Stimulated activated CD4-positive, alpha-beta T cell treated with anti-CD3 and anti-CD28 coated beads, Interleukin-4, amount 100 ng/mL, for 24 hours (primary cell): ENCODE measurements at places on chromosomes 11 and 22.

GRCh38 chr11:91742155-91742554 is 482.5 kb upstream of the FAT3 start:
- DNase-seq, result no peak

GRCh38 chr11:96448225-96448624 is 58.4 kb downstream of the JRKL start:
- DNase-seq, result no peak

DNA sequence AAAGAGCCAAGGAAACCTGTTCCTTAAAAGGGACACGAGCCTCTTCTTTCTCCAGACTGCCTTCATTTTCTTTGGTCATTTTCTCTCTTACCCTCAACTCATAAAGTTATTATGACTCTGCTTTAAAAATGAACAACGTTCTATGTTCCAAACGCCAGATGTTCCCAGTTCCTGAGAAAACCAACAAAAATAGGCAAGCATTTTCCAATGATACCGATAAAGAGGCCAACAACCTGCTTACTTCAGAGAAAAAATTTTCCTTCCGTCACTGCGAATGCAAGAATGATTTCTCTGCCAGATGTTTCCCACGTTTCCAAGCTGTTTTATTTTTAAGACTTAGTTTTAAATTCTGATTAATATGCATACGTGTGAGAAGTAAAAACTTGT is 315 bp upstream of the TRPC6 start:
- DNase-seq, result no peak

DNA sequence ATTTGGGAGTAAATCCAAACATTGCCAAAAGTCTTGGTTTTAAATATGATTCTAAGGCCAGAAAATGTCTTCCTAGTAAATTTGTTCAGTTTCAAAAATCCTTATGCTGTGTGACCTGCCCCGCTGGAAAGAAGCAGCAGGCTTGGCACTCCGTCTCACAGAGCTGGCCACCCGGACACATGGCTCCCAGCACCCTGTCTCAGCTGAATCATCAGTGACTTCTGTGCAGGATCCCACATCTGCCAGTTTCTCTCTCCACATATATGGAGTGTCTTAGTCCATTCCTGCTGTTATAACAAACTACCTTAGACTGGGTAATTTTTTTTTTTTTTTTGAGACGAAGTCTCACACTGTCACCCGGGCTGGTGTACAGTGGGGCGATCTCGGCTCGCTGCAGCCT is 356.7 kb downstream of the TBC1D22A start:
- no peak for DNase-seq

DNA sequence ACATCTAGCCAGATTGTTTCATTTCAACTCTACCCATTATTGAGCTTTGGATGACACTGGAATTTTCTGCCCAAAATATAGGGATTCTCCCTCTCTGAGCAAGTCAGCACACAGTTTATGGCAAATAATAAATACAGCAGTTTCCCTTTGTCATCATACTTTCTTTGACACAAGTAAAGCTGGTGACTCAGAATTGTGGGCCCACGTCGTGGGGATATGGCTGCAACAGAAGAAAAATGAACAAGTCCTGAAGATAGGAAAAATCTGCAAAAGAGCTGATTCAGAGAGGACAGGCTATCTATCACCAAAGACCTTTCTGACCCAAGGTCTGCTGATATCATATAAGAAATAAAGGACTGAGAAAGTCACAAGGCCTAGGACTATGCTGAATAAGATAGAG is 236.3 kb upstream of the ZC3H12C start:
- no peak for DNase-seq
